Activated CD4-positive, alpha-beta T cell treated with anti-CD3 and anti-CD28 coated beads, Interleukin-2, amount 50 U/mL, for 24 hours (primary cell): ENCODE measurements at places on chromosomes 1 and 21.

- DNase-seq: no peak
Observed at GRCh38 chr1:187481581-187482148, 652.9 kb downstream of the PLA2G4A start.

- DNase-seq: no peak
Observed at GRCh38 chr1:14267991-14268390, 330.5 kb upstream of the KAZN start.

DNA sequence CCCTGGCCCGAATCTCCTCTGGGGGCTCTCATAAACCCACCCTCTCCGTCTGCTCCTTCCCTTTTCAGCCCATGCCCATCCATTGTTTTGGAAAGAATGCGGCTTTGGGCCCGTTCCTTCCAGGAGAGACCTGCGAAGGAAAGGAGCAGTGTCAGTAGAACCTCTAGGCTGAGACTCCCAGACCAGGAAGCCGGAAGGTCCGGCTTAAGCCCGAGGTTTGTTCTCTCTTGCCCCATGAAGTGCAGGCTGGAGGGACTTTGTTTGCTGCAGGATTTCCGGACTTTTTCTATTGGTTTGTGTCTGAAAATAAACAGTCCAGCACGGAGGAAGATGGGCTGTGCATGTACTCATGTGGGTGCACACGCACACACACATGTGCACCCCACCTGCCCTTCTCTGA lies 49.8 kb downstream of the ELK4 start:
- no peak for DNase-seq

- DNase-seq: no peak
Observed at GRCh38 chr1:205561501-205562203, 57.2 kb downstream of the CDK18 start.

GRCh38 chr1:187262731-187263130 lies 434.0 kb downstream of the PLA2G4A start:
- DNase-seq: no peak

DNA sequence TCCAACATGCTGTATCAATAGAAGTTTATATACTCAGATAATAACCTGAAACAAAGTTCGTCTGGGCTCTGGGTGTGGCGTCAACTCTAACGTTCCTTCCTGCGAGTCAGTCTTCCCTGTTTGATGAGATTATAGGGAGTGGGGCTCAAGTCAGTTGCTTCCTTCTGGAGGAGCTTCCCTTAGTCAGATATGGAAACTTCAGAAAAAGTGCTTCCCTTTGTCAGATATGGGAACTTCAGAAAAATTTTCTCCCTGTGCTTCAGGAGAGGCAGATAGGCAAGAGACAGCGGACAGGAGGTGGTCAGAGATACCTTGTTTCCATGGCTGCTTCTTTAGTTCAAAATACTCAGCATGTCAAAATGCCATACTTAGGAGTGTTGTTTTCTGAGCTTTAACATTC lies 51.1 kb upstream of the PRDX6 start:
- no peak for DNase-seq

DNA sequence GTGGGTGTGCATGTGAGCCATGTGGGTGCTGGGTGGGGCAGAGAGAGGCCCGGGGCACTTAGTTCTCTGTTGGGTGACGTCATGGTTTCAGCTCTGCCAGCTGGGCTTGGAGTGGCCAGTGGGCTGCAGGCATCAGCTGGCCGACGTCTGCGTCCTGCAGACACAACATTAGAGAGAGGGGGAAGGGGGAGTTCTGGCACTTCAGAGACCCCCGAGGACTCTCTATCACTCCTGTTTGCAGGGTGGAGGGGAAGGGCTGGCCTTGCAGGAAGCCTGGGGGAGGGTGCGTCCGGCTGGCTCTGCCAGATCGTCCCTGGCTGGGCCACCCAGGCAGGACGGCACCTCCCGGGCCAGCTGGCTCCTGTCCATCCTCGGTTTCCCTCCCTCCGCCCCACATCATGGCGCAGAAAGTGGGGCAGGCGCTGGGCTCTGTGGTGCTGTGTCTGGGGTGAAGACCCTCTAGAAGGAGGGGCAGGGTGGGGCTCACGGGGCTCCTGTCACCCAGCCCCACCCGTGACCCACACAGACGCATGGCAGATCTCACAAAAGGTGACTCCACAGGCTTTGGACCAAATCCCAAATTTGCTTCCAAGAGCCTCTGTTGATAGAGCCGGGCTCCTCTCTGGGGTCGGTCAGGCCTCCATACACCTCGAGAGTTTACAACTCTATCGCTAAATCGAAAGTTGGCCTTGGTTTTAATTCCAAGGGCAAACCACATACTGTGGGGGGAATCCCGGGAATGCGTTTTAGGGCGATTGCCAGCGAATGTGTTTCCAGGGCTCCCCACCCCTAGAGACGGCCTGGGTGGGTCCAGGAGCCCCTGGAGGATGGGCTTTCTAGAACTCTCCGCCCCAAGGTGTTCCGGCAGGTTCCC lies 73.4 kb upstream of the TTC34 start:
- DNase-seq: no peak

DNA sequence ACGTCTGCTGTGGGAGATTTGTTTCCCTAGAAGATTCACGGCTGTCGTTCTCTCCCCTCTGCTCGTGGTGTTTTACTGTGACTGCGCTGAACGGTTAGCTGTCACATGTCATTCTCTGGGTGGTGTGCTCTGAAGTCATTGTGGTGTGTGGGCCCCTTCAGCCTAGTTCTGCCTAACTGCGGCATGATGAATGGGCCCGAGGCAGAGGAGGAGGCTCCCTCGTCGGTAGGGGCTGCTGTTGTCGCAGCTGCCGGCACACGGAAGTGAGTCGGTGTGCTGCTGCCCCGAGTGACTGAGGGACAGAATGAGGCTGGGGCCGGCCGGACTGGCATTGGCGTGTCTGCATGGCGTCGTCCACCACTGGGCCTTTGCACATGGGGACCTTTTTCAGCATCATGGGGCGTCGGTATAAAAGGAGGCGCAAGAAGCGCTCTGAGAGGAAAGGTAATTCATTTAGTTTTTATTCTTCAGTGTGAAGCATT lies 77.9 kb downstream of the ADARB1 start:
- peak; percentile 31 for DNase-seq

DNA sequence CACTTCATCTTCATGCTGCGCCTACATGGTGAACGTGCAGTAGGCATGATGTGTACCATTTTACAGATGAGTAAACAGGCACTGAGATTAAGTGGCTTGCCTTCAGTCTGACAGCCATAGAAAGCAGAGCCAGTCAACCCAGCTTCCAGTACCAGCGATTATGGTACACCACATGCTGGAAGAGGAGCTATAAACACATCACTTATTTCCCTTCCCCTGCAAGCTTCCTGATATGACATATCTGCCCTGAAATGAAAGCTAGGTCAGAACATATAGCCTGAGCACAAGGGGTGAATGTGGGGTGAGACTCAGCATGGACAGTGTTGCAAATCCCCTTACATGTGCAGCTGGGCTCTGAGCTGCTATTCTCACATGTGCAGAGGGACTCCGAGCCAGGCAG lies 33.8 kb upstream of the IL20 start:
- no peak for DNase-seq

DNA sequence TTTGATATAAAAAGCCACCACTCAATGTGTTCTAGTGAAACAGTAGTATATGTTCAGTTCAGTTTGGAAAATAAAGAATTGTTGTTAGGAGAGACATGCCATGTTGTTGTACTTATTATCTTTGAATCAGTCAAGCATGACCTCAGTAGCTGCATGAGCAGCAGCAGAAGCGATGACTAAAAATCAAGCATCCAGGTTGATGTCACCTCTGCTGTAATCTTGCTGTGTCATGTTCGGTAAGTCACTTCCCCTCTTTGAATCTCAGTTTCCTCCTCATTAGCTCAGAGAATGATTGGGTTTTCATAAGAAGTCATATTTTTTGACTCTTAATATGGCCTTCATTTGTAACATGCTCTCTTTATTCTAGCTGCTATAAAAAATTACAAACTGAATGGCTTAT lies 428.4 kb upstream of the B3GALT2 start:
- DNase-seq: no peak

DNA sequence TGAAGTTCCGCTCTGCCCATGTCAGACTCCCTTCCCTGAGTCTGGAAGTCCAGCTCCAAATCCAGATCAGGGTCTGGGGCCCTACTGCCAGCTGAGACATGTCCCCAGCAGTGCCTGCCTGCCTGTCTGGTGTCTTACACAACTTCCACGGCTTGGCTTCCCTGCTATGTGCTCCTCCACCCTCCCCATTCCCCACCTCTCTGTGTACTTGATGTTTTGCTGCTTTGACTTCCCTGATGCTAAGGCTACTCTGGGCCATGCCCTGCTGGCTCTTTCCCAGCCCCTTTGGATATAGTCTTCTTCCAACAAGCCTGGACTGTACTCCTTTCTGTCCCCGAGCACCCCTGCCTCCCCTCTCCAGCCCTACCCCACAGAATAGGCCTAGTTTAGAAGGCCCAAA lies 7.3 kb downstream of the GJA5 start:
- no peak for DNase-seq

DNA sequence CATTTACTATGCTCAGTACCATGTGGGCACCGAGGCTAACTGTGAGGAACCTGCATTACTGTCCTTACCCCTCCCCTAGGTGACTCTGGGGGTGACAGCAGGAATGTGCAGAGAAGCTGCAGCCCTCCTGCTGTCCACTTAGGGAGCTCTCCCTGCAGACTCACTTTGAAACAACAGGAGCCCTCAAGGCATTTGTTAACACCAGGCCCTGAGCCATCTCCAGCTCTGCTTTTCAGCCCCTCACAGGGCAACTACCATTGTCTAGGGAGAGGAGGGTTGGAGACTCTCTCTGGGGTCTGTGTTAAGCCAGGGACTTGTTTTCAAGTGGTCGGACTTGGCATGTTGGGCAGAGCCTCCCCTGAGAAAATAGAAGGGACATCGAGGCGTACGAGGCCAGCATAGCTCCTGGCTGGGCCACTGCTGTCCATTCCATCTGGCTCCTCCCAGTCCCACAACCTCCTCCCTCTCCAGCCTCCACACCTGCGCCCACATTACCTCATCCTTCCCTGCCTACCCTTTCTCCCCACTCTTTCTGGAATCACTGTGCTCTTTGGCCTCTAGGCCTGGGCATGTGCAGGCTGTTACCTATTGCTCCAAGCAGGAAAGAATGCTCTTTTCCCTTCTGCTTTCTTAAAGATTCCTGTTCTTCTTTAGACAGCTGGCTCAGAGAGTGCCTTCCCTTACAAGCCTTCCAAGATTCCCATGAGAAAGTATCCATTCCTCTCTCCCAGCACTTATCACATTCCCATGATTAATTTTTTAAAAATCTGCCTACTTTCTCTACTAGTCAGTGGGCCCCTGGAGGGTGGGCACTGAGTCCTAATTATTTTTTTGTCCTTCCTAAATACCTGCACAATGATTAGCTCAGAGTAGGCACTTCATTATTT lies 102.7 kb upstream of the GCLM start:
- no peak for DNase-seq

GRCh38 chr1:25170439-25170838 lies 61.9 kb downstream of the SYF2 start:
- DNase-seq: no peak

DNA sequence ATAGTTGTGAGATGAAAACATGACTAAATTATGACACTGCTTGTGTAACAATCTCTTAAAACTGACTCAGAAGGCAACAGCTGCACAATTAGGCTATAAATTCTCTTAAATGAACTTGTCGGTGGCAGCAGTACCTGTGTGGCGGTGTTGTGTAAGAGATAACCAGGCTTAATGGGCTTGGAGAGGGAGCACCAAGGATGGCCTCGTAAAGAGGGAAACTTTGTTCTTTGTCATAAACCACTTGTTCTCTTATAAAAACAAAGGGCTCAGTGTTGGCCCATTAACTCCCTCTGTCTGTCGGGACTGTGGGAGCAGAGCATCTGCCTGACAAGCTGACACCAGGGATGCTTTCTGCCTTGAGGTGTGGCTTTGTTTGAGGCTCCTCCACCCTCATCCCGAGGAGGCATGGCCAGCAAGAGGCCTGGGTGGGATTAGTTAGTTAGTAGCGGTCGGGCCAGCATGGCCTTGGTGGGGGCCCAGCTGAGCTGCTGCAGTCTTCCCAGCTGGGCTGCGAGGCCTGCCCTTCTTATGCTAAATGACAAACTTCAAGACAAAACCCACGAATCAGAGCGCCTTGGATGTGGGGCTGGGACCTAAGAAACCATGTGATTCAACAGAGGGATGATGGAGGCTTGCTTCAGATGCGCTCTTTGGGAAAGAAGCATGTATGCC lies 171.4 kb downstream of the CAMTA1 start:
- no peak for DNase-seq

DNA sequence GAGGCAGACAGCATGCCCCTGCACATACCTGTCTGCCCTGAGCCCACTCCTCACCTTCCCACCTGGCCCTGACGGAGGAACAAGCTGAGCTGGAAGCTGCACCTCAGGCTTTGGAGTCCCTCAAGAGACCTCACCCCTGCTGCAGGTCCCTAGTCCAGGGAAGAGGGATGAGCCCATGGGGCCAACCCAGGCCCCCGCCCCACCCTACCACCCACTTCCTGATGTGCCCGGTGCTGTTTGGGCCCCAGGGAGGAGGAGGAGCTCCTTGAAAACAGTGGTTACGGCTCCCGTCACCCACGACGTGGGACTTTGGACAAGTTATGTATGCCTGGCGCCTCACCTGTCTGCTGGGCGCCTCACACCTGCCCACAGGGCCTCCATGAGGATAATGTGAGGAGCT lies 250.2 kb downstream of the NPHP4 start:
- no peak for DNase-seq

GRCh38 chr1:116502671-116503314 lies 68.0 kb downstream of the CD58 start:
- DNase-seq: no peak

DNA sequence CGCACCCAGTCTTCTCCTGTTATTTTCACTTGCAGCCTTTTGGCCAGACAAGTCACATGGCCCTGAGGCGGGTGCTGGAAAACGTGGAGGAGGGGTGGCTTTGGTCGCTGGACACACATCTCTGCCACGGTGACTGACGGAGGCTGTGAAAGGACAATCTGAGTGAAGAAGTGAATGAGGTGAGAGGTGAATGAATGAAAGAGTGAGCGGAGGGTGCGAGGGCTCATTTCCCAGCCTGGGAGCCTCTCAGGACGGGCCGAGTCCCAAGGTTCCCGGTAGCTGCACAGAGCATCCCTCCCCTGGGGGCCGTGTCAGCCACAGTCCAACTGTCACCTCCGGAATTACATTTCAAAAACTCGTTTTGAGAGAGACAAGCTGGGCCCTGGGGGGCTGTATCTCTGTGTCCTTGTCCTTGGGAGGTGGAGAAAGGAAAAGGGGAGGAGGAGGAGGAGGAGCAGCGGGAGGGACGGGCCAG lies 89.6 kb downstream of the UBIAD1 start:
- no peak for DNase-seq

GRCh38 chr1:164614316-164614715 lies 55.3 kb downstream of the PBX1 start:
- DNase-seq: no peak
